GM19239 (cell line): ENCODE measurements at places on chromosomes 11 and 22.

DNA sequence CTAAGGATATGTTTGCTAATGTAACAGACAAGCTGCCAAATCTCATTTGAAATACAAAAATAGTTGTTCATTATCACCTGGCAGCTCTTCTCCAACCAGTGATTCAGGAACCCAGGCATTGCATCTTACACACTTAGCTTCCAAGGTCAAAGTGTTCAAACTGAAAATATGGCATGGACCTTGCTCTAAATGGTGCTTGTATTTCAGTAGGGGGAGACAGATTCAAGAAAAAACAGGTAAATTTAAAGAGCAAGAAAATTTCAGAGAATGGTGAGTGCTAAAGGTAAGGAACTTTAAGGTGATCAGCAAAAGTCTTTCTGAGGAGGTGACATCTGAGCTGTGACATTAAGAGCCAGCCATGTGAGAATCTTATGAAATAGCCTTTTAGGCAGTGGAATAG, 82.8 kb upstream of the E2F8 start:
- no peak for DNase-seq

- no peak for DNase-seq
These were observed at the start of gene SH3BP1 for GRCh38 chr22:37639070-37639760. Gene SH3BP1, plus strand, starts transcription at chr22:37639669. Its CDS starts 119 bp downstream, at chr22:37639788.

DNA sequence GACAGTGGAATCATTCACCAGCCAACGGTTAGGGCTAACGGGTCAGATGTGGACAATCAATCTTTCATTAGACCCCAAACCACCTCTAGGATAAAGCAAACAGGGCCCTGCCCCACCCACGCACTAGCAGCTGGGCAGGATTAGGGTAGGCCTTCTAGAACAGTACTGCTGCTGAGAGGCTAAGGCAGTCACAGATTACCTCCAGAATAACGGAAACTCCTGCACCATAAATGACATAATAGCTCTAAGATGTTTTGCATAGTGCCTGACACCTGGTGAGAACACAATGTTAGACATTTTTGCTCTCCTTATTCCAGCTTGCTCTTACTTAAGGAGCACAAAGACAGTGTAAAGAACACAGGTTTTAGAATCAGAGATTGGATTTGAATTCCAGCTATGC, 1.8 kb downstream of the SYTL2 start:
- no peak for DNase-seq

DNA sequence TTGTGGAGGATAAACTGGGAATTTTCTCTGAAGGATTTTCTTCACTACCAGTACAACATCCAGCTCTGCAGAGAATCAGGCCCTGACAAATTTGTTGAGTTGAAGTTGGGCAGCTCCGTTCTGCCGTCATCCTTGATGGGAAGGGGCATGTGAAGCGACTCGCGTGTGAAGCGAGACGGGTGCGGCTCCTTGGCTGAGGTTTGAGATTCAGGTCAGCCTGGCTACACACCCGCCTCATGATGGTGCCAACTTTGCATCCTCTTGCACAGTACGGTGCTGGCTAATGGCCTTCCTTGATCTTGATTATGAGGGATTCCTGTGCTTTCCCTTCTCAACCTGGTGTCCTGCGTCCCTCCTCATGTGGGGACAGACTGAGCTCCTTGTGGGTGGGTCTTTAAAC, 19.7 kb upstream of the CDC42EP2 start:
- no peak for DNase-seq

DNA sequence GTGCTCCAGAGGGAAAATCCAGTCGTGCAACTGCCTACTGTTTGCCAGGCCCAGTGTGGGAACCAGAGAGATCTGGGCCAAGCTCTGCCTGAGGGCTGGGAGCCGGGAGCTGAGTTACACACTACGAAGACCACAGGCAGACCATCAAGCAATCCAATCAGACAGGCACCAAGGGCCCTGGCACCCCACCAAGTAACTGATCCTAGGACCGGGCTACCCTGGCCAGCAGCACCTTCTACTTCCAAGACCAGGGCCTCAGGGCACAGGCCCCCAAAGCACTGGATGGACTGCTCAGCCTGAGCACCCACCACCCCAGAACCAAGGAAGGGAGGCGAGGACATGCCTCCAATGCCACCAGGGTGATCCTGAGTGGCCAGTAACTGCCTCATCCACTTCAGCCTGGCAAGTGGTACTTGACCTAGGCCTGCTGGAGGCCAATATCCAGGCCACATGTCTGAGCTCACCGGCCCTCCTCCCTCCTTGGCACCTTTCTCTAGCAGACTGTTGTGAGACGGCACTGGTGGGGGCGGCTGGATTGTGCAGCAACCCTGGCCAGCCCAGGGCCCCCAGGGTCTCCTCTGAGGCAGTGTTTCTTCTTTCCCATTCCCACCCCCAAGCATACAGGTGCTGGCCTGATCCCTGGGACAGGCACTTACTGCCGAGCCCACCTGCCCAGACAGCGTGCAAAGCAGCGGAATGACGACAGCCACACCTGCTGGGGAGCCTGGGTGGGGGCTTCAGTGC, 20.7 kb upstream of the ARFGAP3 start:
- DNase-seq = no peak

DNA sequence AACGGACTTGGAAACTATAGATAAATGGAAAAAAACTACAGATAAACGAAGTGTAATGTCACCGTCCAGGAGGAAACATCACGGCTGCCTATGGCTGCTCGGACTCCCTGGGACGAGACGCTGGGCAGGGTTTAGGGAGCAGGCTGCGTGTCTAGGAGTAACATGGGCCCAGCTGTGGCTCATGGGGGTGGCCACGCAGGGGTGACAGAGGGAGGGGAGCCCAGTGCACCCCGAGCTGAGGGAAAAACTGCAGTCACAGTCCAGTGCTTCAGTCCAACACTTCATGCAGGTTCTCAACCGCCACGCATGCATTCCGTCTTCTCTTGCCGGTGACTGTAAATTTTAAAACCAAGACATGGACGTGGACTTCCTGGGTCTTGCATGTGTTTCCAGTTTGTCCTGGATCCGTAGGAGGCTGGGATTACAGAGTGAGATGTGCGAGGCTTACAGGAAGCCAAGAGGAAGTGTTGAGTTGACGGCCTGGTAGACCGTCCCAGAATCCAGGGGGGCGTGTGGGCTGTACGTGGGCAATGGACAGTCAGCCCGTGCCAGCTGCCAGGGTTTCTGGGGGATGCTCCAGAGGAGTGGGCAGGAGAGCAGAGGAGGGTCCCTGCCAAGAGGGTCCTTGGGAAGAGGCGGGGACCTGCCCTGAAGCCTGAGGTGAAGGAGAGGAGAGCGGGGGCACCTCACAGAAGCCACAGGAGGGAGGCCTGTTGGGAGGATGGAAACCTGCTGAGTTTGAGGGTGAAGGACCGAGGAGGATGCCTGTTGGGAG, 691.4 kb downstream of the BRD1 start:
- no peak for DNase-seq

- DNase-seq = no peak
These were observed 842.7 kb upstream of the CCDC90B start for GRCh38 chr11:84128840-84129239.

DNA sequence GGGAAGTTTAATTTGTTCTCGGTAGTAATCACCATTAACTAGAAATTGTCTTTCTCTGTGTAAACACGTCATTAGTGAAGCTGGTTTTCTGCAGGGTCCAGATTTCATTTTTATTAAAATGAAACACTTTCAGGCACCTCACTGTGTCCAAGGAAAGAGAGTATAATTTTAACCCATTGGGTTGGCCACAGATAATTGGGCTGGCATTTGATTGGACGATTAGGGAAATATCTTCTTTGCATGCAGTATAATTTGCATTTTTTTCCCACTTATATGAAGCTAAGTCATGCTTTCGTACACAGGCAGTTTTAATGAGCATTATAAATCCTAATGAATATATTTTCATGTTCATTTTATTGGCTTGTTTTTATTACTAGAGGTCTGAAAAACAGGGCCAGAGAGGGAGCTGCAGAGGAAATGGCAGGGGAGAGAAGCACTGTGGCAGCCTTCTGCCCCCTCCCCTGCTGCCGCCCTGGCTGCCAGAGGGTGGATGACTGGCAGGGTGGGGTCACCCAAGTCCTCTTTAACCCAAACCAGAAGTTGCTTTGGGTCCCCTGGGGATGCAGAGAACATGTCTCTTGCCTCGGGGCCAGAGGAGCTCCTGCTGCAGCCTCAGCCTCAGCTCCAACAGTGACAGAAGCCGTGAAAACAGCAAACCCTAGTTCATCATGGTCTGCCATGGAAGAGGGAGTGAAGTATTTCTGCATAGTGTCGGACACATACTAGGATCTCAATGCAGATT, 93.9 kb downstream of the PKNOX2 start:
- DNase-seq = no peak
